Suppressor macrophage (primary cell): ENCODE measurements at places on chromosomes 7 and 10.

- DNase-seq: no peak
Observed at GRCh38 chr7:47292832-47293309, 289.0 kb downstream of the TNS3 start.

DNA sequence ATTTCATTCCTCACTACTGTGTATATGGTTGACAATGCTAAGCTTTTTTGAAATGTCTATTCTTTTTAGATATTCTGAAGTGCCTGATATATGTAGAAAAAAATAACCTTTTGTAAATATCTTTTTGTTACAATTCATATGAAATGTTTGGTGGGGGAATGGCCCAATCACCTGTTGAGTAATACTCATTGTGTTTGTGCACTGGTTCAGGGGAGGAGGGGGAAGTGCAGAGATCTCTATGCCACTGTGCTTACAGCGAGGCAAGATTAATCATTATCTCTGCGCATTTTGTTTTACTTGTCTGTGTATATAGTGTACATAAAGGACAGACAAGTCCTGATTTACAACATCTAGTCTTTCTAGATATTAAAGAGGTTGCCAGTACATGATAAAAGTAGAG is 25.2 kb downstream of the NUP42 start:
- DNase-seq: peak; percentile 59

DNA sequence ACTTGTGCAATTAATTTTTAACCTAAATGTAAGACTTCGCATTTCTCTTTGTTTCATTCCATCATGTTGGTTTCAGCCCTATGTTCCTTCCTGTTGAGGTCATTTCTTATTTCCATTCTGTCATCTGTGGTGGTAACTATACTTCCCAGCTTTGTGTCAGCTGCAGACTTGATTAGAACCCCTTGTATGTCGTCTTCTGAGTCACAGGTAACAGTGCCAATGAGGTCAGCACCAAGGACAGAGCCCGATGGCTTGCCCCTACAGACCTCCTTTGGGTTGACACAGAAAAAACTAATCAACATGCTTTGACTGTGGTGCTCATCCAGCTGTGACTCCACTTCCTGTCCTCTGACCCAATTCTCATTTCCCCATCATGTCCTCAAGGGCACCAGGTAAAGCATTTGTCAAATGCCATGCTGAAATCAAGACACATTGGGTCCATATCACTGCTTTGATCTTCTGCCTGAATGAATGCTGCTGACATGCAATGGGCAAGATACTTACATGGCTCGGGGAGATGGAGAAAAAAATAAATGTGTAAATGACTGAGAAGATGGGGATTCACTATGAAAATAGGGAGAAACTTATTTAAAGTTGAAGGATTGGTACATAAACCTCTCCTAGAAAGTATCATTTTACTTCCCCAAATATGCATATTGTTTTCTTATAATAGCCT is 25.6 kb upstream of the CRTAC1 start:
- peak; percentile 19 for DNase-seq

DNA sequence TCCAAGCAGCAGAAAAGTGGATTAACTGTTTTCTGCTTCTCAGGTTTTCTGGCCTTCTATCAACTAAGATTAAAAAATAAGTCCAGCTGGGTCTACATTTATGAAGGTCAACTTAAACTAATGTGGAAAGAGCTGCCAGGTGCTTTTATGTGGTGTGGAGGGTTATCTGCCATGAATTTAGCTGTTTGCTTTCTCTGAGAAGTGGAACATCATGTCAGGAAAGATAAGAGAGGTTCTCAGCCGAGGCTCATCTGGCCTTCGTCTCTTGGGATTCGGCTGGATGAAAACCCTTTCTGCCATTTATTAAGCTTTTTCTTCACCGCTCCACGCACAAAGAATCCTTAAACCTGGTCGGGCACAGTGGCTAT is 5.5 kb downstream of the PTPRN2 start:
- no peak for DNase-seq

- no peak for DNase-seq
Observed at GRCh38 chr10:47318706-47319105, 3.5 kb upstream of the GDF2 start.

GRCh38 chr10:94358480-94358879 is 4.3 kb downstream of the NOC3L start:
- DNase-seq: no peak

- DNase-seq: no peak
Observed at GRCh38 chr10:121089434-121089833, 238.3 kb downstream of the WDR11 start.

GRCh38 chr10:60385399-60385738 is 4.3 kb downstream of the ANK3 start:
- DNase-seq: no peak

GRCh38 chr10:44516891-44517290 is 132.0 kb upstream of the CXCL12 start:
- DNase-seq: no peak

DNA sequence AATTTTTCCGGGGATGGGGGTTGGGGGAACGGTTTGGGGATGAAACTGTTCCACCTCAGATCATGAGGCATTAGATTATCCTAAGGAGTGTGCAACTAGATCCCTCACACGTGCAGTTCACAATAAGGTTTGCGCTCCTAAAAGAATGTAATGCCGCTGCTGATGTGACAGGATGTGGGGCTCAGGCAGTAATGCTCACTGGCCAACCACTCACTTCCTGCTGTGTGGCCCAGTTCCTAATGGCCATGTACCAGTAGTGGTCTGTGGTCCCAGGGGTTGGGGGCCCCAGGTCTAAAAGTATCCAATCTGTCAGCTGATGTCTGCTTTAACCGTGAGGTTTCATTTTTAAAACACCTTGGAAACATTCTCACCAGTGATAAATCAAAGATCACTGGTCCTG is 2.2 kb downstream of the STN1 start:
- DNase-seq: peak; percentile 21

DNA sequence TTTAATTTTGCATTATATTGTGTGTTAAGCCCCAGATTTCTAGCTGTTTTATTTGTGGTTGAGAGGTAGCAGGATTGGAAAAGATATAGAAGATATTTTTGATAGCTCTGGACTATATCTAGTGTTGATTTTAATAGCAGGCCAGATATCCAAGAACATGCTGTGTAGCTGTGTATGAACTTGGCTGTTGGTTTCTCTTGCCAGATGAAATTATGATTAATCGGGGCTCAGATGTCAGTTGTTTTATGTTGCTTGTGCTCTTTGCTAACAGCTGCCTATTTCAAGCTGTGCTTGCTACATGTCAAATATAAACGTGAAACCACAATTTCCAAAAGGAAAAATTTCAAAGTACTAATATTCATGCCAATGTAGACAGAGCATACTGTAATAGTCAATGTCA is 141.1 kb downstream of the GRM3 start:
- no peak for DNase-seq

GRCh38 chr7:105565190-105565589 is 16.1 kb downstream of the EFCAB10 start:
- DNase-seq: no peak

DNA sequence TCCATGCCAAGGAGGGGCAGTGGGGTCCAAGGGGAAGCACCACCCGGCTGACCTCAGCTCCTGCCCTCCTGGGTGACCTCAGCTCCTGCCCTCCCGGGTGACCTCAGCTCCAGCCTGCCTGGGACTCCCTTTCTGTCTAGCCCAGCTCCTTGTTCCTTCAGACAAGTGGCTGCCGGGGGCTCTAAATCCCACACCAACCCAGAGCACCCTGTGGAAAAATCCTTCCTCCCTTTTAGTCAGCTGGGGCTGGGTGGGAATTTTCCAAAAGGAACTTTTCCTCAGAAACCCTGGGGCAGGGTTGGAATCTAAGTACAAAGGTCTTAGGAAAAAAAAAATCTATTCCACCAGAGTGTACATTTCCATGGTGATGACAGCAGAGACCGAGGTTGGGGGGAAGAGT is 36.3 kb downstream of the AKR1B1 start:
- no peak for DNase-seq

- no peak for DNase-seq
Observed at GRCh38 chr10:110843796-110844616, 27.7 kb upstream of the PDCD4 start.

- DNase-seq: no peak
Observed at GRCh38 chr7:101245147-101245668, 327 bp upstream of the FIS1 start.

- DNase-seq: no peak
Observed at GRCh38 chr10:49055221-49055849, 60.0 kb downstream of the VSTM4 start.

GRCh38 chr10:46257099-46257498 is 29.7 kb upstream of the ANTXRL start:
- DNase-seq: no peak

DNA sequence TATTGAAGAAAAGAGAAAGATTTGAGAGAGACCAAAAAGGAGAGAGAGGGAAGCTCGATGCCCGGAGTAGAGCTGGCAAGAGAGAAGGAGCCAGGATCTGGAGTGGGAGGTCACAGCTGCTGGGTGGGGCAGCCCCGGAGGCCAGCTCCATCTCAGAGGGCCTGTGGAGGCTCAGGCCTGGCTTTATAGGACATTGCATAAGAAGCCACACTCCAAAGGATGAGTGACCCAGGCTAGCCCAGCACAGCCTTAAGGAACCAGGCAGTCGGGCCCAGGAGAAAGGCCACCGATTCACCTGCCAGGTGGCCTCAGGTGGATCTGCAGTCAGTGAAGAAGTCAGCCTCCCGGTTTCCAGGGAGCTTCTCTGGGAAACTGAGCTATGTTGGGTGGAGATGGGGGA is 676 bp downstream of the PLAC9 start:
- DNase-seq: no peak

DNA sequence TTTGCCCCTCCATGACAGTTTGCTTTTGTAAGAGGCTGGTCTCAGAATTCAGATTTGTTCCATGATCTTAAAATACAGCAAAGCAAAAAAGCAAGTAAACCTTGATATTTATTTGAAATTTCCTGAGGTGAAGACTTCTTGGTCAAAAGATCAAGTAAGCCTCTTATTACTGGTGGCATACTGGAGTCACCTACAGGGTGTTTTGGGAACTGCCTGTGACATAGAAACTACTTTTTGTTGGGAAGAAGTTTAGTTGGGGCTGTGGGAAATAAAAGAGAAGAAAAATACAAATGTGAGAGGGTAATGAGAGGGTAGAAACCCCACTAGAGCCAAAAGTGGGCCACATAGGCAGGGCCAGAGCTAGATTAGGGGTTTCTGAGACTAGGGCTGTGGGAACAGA is 217.9 kb downstream of the OTUD1 start:
- DNase-seq: peak; percentile 64

DNA sequence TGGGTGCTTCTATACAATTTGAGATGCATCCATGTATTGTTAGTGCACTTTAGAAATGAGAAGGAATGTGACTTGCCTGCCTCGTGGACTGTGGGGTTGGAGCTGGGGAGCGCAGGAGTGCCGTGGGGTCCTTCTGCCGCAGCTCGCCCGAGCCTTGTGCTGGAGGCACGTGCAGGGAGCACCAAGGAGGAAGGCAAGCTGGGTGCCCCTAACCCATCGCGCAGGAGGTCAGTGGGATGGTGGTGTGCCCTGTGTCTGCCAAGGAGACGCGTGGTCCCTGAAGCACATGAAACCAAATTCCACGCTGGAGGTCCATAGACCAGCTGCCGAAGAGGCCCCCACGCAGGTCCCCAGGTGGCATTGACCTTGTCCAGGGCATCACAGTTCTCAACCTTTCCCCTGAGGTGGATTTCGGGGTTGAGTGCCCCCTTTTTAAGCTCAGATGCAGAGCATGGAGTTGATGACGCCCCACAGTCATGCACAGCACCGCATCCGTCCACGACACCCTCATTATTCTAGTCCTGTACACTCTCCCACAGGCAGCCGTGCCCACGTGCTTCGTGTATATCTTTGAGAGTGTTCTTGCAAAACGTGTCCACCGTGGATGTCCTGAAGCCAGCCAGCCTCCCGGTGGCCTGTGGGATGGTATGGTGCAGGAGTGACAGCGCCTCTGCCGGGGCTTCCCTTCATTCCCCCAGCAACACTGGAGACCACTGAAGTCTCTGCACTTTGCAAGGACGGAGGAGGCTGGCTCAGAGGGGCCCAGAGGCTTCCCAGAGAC is 35.5 kb downstream of the FKBP6 start:
- DNase-seq: no peak

- DNase-seq: no peak
Observed at GRCh38 chr7:81761031-81761430, 8.8 kb downstream of the HGF start.

GRCh38 chr7:98283127-98283886 is 1.8 kb downstream of the BRI3 start:
- DNase-seq: peak; percentile 98

DNA sequence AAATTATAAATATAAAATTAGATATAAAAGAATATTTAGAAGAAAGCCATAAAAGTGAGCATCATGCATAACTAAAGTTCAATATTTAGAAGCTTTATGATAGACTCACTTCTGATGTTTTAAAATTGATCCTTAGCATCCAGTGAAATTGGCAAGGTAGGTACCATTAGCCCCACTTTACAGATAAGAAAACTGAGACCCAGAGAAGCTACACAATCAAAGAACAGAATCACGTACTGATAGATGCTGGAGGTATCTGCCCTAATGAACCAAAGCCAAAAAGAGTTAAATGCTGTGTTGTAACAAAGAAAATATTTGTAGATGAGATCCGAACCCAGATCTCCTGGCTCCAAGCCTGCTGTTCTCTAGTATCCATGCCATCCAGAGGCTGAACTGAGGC is 42.6 kb upstream of the RAPGEF5 start:
- DNase-seq: no peak

GRCh38 chr10:43125274-43125845 is 12.9 kb upstream of the CSGALNACT2 start:
- no peak for DNase-seq

GRCh38 chr10:97760461-97761257 is 11.1 kb downstream of the SFRP5 start:
- no peak for DNase-seq

DNA sequence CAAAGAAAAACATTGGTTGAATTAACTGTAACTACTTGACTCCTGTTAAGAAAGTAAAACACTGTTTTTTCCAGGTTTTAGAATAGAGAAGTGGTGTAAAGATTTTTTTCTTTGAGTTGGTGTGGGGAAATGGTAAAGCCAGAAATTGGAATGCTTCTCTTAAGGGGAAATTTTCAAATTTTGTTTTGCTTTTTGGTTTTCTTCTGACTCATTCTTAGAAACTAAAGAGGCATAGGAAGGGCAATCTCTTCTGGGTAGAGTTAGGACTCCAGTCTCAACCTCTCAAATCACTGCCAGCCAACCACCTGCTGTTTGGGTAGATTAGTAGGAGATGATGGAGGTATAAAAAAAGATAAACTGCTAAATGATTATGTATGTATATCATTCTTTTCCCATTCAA is 47.7 kb upstream of the STRIP2 start:
- no peak for DNase-seq

DNA sequence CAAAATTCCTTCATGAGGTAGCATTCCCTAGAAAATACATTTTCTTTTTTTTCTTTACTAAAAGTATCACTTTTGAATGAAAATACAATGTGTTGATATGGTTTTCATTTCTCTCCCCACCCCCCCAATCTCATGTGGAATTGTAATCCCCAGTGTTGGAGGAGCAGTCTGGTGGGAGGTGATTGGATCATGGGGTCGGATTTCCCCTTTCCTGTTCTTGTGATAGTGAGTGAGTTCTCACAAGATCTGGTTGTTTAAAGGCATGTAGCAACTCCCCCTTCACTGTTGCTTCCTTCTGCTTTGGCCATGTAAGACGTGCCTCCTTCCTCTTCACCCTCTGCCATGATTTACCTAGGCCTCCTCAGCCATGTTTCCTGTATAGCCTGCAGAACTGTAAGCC is 790.3 kb upstream of the KCND2 start:
- DNase-seq: peak; percentile 11

- DNase-seq: no peak
Observed at GRCh38 chr7:35802649-35803048, 1.8 kb downstream of the SEPTIN7 start.

GRCh38 chr7:1368184-1368681 is 91.0 kb downstream of the MICALL2 start:
- no peak for DNase-seq

GRCh38 chr7:47327698-47328391 is 254.1 kb downstream of the TNS3 start:
- DNase-seq: no peak
